Glutamatergic neuron (in vitro differentiated cells): ENCODE measurements at places on chromosomes 2 and 18. TPM values are rescaled to one million over a fixed set of nuclear protein-coding genes. Genes with fewer than 3 reads are reported as not detected.

GRCh38 chr2:120955427-120955826 is 219.8 kb downstream of the GLI2 start:
- no peak for DNase-seq
- no peak overlapping the region for H3K27ac ChIP-seq
- H3K4me1 ChIP-seq, result peaks cover 13% of the 10 kb centered on the region
- no peaks in the 10 kb centered on the region for H3K36me3 ChIP-seq
- H3K4me3 ChIP-seq, result no peak overlapping the region

DNA sequence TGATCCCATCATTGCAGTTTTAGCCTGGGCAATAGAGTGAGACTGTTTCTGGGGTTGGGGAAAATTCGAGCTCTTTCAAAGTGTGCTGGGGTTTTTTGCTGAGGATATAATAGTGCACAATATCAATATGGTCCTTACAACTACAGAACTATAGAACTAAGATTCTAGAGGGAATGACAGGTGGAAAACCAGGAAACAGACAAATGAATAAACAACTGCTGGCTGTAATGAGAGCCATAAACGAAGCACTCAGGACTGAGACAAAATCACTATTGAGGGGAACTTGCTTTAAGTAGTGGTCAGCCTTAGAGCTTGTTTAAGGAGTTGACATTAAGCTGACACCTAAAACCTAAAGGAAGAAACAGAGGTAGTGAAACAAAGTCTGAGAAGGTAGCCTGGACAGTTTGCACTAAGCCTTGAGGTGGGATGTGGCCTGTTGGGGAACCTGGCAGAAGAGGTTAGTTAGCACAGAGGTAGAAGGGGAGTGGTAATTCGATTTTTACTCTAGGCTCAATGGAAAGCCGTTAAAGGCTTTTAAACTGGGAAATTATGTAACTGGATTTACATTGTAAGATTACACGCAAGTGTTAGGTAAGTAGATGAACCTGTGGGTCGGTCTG is 33.8 kb downstream of the LCLAT1 start:
- H3K27ac ChIP-seq, result no peak overlapping the region
- no peak overlapping the region for H3K4me3 ChIP-seq
- no peaks in the 10 kb centered on the region for H3K27me3 ChIP-seq
- no peaks in the 10 kb centered on the region for H3K4me1 ChIP-seq

FAM110C gene
- not detected for total RNA-seq

PLGLB2 gene
- total RNA-seq, result 0.86 TPM

- no peak for DNase-seq
- no peak overlapping the region for H3K27ac ChIP-seq
- no peak overlapping the region for H3K4me3 ChIP-seq
Observed at GRCh38 chr2:39150890-39151497, 30.1 kb upstream of the SOS1 start.
